Glutamatergic neuron (in vitro differentiated cells): ENCODE measurements at places on chromosomes 12 and 14. TPM values are rescaled to one million over a fixed set of nuclear protein-coding genes. Genes with fewer than 3 reads are reported as not detected.

LMO3 gene
- total RNA-seq, result 0.78 TPM

GRCh38 chr12:125650587-125650986 is 585.4 kb downstream of the AACS start:
- no peak for DNase-seq

DNA sequence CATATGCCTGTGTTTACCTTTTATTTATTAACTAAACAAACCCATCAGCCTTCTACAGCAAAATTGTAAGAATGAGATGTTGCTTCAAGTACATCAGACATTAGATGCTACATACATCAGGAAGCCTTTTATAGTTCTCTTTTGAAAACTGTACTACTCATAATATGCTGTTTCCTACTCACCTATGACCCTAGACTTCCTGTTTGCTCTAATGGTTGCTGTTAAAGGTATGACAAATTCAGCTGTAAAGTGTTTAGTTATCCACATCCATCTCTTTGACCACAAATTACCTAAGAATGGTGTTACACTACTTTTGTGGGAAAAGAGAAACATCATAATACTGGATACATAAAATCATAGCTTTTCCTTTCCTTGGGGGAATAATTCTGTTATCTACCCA is 220.0 kb downstream of the RAD51B start:
- no peak for DNase-seq

ERP27 gene
- total RNA-seq, result not detected

VPS29 gene
- 94.6 TPM for total RNA-seq

DNA sequence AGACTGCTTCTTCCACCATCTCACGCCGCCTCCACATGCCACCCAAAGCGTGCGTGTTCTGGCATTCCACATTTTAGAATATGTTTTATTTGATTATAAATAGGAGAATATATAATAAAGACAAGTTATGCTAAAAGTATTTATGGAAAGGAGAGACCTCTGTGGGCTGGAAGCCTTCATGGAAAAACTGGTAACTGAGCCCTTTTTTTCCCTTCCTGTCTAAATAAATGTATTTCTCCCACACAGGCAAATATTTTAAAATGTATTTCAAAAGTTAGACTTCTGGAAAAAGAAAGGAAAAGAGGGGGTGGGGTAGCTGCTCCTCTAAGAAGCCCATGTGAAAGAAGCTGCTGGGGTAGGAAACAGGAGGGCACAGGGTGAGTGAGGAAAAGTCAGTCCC is 16.1 kb upstream of the NR4A1 start:
- no peak for DNase-seq

GRCh38 chr12:126434412-126434985 is 1369.3 kb downstream of the AACS start:
- no peak for DNase-seq

GRCh38 chr14:75835737-75836136 is 146.1 kb downstream of the TGFB3 start:
- no peak for DNase-seq

NRDE2 gene
- total RNA-seq, result 22.4 TPM

GRCh38 chr12:6764011-6764828 is 1.9 kb upstream of the PTMS start:
- peak; percentile 92 for DNase-seq

DNA sequence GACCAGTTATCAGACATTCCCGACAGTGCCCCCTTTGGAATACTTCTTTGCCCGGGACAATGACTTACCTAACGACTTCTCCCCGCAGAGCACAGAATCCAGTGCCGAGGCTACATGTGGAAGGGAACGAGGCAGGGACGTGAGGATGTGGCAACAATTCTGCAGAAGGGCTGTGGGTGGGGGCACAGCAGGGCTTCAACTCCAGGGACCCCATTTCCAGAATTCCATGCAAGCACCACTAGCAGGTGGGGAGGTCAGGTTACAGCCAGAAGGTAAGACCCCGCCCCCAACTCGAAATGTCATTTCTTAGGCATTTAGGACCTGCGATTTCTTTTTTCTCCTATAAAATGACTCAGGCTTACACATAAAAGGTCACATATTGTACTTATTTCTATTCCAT is 207.9 kb downstream of the TMEM132C start:
- no peak for DNase-seq

- DNase-seq, result peak; percentile 32
Observed at GRCh38 chr12:115983226-115983798, 294.2 kb downstream of the MED13L start.

DNA sequence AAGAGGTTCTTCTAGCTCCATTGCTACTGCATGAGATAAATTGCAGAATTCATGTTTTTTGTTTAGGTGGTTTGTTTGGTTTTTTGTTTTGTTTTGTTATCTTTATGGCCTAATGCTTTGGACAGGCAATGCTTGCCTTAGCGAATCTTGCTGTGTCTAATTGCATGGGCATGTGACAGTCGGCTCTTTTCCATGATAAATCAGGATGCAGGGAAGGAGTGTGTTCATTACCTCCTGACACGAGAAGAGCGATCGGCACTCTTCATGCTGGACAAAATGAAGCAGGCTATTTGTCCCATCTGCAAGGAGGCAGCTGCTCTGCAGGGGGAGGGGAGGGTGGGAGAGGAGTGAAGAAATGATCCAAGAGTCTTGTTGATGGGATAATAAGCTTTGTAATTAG is 6.5 kb downstream of the CCDC60 start:
- peak; percentile 34 for DNase-seq

DNA sequence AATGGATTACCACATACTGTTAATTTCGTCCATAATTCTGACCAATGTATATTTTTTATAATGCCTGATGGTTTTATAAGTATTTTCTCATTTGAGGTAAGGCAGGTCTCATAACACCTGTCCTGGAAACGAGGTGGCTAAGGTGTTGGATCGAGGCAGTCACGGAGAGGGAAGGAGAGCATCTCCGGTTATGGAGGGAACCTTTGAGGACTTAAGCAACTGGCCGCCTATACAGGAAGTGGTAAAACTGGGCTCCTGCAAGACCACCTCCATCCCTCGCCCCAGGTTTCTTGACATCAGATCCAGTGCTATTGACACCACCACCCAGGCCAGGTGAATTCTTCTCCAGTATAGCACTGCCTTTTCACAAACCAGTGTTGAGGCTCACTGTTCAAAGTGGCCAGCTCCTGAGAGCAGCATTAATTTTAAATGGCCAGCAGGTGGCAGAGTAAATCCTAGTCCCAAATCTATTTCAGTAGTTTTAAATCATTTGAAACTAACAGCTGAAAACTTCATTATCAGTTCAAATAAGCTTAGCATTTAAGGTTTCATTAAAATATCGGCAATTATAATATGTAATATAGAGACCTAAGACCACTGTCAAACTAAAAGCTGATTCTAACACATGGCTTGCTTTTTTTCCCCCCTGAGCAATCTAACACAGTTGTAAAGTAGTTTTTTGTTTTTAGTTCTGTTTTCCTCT is 100.8 kb downstream of the PPM1A start:
- peak; percentile 24 for DNase-seq

GRCh38 chr14:67579636-67580035 is 20.4 kb downstream of the PIGH start:
- DNase-seq, result no peak

PRH1 gene
- 33.3 TPM for total RNA-seq

PLD4 gene
- total RNA-seq, result not detected

GRCh38 chr12:47740606-47741339 is 15.5 kb upstream of the ENDOU start:
- DNase-seq, result no peak

KRT75 gene
- total RNA-seq, result not detected

PRH2 gene
- not detected for total RNA-seq

- no peak for DNase-seq
Observed at GRCh38 chr12:130300737-130301535, 36.8 kb upstream of the PIWIL1 start.

DNA sequence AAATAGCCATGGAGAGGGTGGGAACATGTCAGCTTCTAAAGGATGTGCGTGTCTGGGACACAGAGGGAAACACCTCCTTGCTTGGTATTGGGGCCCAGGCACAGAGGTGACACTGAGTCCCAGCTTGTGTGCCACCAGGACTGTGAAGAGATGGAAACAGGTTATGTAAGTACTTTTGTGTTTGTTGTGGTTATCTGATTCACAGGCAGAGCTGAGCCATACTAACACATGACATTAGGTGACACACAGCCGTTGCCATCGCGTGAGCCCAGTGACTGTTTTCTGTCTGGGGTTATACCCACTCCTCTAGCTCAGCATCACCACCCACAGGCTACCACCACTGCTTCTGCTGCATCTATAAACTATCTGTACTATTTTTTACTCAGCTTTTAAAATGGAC is 12.1 kb upstream of the FLVCR2 start:
- DNase-seq, result no peak

DNA sequence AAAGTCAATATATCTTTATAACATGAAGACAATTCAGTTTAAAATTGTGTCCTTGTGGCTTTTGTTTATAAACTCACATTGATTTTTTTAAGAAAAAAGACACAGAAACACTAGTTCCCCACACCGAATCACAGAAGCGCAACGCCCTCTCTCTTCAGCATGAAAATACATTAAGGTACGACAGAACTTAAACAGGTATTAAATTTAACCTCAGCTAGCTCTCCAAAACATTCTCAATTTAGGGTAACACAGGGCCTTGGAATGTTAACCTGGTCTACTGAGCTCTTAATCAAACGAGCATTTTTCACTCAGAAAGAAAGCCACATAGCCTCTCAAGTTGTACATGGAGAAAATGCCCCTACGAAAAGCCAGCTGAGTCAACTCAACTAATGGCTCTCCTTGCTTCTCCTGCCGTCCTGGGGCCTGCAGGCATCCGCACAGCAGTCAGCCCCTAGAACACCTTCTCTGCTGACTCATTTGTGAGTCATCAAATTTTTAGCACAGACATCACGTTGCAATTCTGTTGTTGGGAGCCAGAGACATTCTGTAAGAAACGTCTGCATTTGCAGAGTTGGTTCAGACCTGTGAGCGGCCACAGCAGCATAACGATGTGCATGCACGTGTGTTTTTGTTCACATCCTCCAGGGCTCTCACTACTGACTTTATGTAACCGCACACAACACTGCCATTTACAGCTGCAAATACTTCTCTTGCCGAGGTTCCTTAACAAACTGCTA is 141.6 kb downstream of the ITPR2 start:
- DNase-seq, result peak; percentile 12

GRCh38 chr12:114683709-114684097 is 272 bp downstream of the TBX3 start:
- DNase-seq, result no peak

CCDC175 gene
- total RNA-seq, result not detected

DNA sequence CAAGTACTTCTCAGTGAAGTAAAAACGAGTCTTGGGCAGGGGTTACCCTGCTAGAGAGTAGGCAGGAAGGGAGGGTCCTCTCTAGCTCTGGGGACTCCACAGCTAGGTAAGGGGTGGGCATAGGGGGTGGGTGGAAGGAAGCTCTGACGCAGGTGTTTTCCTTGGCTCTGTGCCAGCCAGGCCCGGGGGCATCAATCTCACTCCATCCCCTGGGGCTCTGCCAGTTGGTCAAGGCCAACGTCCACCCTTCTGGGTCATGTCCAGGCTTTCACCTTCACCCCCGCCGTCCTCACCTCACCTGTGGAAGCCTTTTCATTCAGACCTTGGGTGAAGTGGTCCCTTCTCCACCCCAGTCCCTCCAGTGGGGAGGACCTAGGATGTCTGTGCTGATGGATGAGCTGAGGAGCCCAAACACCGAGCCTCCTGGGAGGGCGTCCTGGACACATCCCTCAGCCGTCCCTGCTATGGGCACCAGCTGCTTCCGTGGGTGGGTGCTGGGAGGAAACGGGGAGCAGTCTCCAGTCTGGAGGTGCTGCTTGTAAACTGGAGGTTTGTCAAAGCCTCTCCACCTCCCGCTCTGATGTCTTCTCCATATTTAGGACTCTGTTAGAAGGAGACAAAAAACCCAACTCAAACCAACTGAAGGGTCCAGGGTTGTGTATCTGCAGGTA is 71.5 kb upstream of the SFSWAP start:
- no peak for DNase-seq

DNA sequence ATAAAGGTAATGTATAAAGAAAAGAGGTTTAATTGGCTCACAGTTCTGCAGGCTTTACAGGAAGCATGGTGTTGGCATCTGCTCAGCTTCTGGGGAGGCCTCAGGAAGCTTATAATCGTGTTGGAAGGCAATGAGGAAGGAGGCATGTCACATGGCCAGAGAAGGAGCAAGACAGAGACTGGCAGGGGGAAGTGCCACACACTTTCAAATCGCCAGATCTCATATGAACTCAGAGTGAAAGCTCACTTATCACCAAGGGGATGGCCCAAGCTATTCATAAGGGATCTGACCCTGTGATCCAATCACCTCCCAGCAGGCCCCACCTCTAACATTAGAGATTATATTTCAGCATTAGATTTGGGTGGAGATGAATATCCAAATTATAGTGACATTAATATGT is 26.3 kb downstream of the LDHB start:
- no peak for DNase-seq

DNA sequence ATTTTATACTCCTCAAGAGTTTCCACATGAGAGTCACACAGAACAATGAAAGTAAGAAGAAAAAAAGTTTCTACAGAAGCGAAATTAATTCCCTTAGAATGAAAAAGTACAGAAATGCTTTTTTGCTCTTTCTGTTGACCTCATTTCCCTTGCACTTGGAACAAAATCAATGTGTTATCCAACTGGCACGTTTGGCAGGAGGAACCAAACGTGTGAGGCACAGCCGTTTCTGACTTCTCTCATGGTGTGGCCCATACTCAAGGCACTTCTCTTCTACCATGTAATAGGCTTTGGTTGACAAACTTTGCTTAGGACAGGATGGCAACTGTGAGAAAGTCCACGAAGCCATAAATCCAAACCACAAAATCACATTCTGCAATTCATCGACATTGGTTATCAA is 297.0 kb downstream of the FUT8 start:
- no peak for DNase-seq

TBC1D30 gene
- 15.2 TPM for total RNA-seq

TSHR gene
- total RNA-seq, result 0.74 TPM

GRCh38 chr14:59321626-59321949 is 133.1 kb downstream of the DAAM1 start:
- no peak for DNase-seq

DNA sequence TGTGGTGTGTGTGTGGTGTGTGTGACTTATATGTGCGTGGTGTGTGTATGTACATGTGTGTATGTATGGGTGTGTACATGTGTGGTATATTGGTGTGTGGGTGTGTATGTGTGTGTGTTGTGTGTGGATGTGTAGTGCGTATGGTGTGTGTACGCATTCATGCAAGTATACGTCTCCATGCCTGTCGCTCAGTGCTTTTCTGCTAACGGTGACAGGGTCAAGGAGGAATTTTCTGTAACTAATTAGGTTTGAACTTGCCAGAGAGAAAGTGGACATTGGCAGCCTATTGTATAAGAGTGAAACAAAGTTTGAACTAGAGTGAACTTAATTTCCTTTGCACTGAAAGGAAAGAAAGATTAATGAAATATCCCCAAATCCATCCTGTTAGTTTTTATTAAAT is 120.9 kb upstream of the GSC start:
- no peak for DNase-seq

DEPDC4 gene
- 2.0 TPM for total RNA-seq

DNA sequence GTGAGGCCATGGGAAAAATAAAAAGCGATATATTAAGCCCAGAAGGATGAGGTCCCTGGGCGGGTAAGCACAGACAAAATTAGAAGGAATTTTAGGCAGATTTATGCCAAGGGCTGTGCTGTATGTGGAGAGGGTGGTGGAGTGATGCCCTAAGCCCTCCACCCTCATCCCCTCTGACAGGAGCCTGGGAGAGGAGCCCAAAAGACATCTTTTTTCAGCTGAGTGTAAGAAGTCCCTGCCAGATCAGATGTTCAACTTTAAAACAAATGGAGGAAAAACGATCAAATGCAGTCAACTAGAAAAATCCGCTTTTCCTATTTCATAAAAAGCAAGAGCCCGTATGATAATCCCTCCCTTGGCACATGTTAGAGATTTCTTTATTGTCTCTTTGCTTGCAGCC is 47.7 kb upstream of the NRXN3 start:
- DNase-seq, result no peak
